Naive thymus-derived CD4-positive, alpha-beta T cell (primary cell): ENCODE measurements at places on chromosomes 3 and 15. TPM values are rescaled to one million over a fixed set of nuclear protein-coding genes. Genes with fewer than 3 reads are reported as not detected.

Gene GNB4
- 11.3 TPM for total RNA-seq

DNA sequence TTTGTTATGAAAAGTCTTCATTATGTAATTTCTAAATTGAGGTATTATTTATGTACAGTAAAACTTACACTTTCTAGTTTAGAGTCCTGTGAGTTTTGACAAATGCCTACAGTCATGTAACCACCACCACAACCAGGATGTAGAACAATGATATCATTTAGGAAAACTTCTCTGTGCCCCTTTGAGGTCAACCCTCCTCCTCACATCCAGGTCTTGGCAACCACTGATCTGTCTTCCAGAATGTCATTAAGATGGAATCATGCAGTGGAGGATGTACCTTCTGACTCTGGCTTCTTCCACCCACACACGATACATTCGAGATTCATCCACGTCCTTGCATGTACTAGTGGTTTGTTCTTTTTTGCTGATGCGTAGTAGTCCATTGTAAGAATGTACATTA lies 23.2 kb downstream of the MINAR1 start:
- no peak overlapping the region for H3K27ac ChIP-seq
- H3K4me1 ChIP-seq = no peaks in the 10 kb centered on the region
- DNase-seq = no peak
- H3K36me3 ChIP-seq = no peaks in the 10 kb centered on the region

- no peaks in the 10 kb centered on the region for H3K36me3 ChIP-seq
- H3K4me1 ChIP-seq = no peaks in the 10 kb centered on the region
- H3K4me3 ChIP-seq = no peak overlapping the region
- H3K27me3 ChIP-seq = no peaks in the 10 kb centered on the region
- no peak for DNase-seq
- H3K27ac ChIP-seq = no peak overlapping the region
Measured at GRCh38 chr3:160473221-160473620, 23.6 kb upstream of the TRIM59 start.

DNA sequence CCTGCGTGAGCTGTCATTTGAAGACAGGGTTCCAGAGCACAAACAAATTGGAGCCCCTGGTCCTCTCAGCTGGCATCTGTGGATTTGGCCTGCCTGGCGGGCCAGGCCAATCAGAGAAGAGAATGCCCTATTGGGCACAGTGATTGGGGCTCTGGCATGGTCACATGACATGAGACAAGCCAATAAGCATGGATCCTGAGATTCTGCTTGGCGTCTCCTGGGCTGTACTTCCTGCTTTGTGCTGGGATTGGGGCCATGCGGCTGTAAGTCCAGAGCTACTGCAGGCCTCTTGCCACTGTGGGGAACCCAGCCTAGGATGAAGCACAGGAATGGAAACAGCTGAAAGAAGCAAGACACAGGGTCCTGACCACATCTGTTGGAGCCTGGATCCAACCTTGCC lies 121.4 kb downstream of the FBLN2 start:
- DNase-seq = no peak
- H3K27ac ChIP-seq = no peak overlapping the region
- no peaks in the 10 kb centered on the region for H3K36me3 ChIP-seq
- H3K27me3 ChIP-seq = no peaks in the 10 kb centered on the region
- no peaks in the 10 kb centered on the region for H3K4me1 ChIP-seq
- H3K4me3 ChIP-seq = no peak overlapping the region

DNA sequence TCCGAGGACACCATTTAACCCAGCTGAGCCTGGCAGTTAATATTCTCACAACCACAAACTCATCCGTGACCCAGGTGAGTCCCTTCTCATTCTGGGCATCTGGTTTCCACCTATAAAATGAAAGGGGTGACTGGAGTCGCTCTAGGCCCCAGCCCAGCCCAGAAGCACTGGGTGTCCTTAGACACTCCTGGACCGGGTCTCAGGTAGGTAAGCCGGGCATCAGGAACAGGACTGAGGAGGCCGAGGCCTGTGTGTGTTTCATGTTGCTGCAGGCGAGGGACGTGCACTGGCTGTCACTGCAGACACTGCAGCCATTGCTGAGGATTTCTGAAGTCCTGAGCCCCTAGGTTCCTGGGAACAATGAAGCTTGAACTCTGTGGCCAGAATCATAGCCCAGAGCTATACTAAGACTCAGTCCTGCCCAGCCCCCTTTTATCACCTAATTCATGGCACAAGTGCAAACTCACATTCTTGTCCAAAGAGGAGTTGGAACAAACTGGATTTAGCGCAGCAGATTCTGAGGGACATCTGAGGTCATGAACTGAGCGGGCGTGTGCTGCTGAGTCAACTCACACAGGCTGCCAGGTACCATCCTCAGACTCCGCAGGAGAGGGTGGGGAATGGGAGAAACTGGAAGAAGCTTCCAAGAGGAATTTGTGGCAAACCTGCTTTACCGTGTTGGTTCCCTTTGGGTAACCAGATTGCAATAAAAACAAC lies 184.9 kb downstream of the FAM43A start:
- no peaks in the 10 kb centered on the region for H3K4me1 ChIP-seq
- no peaks in the 10 kb centered on the region for H3K27me3 ChIP-seq
- no peaks in the 10 kb centered on the region for H3K36me3 ChIP-seq
- no peak for DNase-seq

Gene SMCO1
- total RNA-seq = not detected

DNA sequence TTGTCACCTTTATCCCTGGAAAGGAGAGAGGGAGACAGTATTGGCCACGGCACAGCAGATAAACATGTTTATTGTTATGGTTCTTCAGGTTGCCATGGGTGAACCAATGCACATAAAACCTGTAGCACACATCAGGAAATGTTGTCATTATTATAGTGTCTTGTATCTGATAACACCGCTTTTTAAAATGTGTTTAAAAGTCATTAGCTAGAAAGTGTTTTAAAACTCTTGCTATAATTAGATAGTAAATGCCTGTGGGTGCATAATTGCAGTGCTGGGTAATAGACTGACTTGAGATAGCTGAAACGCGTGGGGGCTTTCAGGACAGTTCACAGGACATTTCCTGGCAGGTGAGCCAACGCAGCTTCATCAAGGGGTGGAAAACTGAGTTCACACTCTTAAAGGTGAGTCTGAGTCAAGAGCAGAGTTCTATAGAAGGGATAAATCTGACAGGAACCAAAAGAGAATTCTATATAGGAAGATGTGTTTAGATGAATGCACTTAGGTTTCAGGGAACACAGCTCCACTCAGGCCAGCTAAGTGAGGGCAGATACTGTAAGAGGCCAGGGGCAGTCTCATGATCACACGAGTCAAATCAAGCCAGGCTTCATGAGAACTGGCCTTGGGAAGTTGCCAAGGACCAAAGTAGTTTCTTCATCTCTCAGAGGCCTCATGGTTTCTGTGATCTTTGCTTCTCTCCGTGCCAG lies 35.6 kb upstream of the PPP4R2 start:
- no peak overlapping the region for H3K4me3 ChIP-seq
- no peak overlapping the region for H3K27ac ChIP-seq
- H3K36me3 ChIP-seq = no peaks in the 10 kb centered on the region
- no peak for DNase-seq
- H3K4me1 ChIP-seq = peaks cover 10% of the 10 kb centered on the region

GRCh38 chr3:127834771-127835170 lies 12.5 kb upstream of the MGLL start:
- H3K36me3 ChIP-seq = no peaks in the 10 kb centered on the region
- no peaks in the 10 kb centered on the region for H3K4me1 ChIP-seq
- no peak overlapping the region for H3K4me3 ChIP-seq
- no peak for DNase-seq
- H3K27ac ChIP-seq = no peak overlapping the region
- no peaks in the 10 kb centered on the region for H3K27me3 ChIP-seq
